ENCODE measurements at places on chromosomes 1 and 21.

DNA sequence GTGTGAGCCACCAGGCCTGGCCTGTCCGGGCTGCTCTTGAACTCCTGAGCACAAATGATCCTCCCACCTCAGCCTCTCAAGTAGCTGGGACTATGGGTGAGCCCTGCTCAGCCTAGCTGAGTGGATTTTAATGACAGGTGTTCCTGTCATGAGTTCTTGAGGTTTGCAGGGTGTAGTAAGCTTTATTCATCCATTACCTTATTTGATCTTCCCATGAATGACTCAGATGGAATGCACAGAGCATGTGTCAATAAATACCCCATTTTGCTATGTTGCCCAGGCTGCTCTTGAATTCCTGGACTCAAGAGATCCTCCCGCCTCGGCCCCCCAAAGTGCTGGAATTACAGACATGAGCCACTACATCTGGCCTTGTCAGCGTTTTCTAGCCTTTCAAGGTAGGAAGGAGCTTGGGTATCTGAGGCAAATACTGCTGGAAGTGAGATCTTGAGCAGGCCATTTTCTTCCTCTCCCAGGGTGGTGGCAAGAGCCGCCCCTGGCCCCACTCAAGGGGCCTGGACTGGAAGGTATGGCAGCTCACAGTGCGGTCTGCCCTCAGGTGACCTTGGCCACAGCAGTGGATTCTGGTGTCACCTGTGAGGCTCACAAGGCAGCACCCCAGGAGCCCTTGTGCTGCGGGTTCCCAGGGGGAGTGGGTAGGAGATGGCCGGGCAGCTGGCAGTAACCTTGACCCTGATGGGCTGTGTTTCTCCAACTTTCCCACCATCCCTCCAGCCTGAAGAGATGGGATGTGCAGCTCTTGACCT is 20.0 kb downstream of the PIK3CD start:
- DNase-seq, result no peak

DNA sequence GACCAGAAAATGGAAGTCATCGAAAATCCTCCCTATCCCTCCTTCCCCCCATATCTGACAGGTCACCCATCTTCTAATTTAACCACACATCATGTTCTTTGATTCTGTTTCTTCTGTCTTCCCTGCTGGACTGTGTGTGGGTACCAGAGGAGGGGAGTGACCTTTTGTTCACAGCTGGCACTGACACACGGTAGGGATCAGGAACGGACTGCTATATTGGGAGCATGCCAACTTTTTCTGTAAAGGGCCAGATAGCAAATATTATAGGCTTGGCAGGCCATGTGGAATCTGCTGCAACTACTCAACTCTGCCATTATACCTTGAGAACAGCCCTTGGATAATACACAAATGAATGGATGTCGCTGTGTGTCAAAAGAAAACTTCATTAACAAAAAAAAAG is 7.5 kb upstream of the TOMM20 start:
- no peak for DNase-seq

DNA sequence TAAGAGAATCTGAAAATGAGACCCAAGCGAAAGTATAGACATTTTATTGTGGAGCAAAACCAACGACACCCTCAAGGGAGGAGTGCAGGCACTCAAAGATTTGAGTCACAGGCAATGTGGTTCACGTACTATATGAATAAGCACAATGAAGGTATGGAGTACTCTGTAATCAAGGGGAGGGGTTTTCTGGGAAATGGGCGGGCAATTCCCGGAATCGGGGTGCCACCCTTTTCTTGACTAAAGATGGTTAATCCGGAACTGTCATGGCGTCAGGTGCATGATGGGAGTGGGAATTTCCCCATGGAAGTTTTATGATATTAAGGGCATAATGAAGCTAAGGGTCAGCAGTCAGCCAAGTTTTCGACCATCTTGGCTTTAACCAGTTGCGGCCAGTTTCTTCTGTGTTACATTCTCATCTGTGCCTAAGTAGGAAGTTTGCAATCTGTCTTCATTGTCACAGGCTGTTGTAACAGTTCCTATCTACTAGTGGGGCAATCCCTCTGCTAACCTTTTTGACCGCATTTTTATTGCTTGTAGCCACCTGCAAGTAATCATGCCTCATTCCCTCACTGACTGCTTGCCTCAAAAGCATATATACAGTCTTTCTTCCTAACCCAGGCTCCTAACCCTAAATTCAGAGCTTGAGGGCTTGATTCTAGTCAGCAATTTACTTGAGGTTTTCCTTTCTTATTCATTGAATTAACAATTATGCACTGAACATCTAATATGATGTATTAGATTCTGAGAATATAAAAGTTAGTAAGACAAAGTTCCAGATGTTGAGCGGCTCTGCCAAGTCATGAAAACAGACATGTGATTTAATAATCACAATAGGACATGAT is 775 bp upstream of the AIM2 start:
- no peak for DNase-seq

DNA sequence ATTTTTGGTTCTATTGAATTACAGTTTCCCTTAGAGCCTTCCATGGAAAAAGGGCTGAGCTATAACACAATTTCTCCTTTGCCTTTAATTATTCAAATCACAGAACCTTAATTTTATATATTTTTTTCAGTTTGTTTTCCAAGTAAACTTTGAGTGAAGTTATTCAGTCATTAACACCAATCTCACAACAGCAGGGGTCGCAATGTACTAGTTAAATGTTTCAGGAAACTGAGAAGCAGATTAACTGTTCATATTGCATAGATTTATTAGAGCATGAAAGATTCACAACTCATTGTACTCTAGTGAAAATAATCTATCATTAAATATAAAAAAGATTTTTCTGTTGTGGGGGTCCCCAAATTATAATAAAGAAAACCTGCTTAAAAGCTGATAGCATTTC is 64.1 kb downstream of the KIFAP3 start:
- no peak for DNase-seq

- no peak for DNase-seq
Measured at GRCh38 chr1:1540090-1540817, at the start of gene TMEM240. TSS of gene TMEM240 (minus strand) at chr1:1540624. CDS start at chr1:1540346, 278 bp downstream.

GRCh38 chr1:10308001-10308400 is 90.9 kb upstream of the PGD start:
- DNase-seq, result no peak

DNA sequence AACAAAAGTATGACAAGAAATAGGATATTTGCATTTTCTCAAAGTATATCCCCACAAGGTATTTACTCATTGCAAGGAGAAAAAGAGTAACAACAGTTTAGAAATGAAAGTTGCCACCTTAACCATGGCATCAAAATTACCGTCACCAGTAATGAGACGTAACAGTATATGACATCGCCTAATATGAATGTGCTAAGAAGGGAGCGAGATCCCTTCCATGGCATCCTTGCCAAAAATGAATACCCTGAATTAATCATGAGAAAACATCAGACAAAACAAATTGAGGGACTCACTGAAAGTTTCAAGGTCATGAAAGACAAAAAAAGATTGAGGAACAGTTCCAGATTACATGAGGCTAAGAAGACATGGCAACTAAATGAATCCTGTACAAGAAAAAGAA is 78.9 kb upstream of the MROH9 start:
- DNase-seq, result no peak

DNA sequence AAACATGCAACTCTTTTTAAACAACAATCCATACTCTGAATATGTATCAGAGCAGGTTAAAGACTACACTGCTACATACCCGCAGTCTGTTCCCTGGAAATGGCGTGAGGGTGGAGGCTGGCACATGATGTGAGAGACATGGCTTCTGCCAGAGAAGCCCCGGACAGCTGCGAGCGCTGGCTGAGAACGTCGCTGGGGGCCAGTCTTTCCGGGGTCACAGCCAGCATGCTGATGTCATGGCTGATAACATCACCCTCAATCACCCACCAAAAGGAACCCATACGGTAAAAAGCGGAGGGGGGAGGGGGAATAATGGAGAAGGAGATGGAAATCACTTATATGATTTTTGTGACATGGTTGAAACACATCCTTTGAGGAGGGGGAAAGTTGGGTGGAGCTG is 29.1 kb downstream of the C1orf198 start:
- DNase-seq, result no peak

GRCh38 chr1:82466891-82467290 is 666.2 kb downstream of the ADGRL2 start:
- no peak for DNase-seq

- DNase-seq, result no peak
Measured at GRCh38 chr1:184283999-184284398, 102.8 kb upstream of the C1orf21 start.

DNA sequence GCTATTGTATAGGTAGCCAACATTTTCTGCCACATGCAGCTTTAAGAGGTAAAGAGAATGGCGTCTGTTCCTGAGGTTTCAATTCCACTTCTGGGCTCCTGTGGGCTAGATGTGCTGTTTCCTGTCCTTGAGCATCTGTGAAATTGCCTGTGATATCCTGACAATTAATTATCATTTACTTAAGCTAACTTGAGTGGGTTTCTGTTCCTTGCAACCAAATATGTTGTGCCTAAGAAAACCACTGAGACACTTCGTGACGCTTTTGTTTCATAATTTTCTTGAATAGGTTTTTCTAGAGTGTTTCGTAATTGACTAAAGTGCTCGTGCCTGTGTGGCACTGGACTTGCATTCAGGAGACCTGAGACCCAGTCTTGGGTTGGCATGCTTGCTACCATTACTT is 127.3 kb upstream of the POU3F1 start:
- no peak for DNase-seq

GRCh38 chr1:200040481-200041138 is 13.1 kb downstream of the NR5A2 start:
- no peak for DNase-seq

DNA sequence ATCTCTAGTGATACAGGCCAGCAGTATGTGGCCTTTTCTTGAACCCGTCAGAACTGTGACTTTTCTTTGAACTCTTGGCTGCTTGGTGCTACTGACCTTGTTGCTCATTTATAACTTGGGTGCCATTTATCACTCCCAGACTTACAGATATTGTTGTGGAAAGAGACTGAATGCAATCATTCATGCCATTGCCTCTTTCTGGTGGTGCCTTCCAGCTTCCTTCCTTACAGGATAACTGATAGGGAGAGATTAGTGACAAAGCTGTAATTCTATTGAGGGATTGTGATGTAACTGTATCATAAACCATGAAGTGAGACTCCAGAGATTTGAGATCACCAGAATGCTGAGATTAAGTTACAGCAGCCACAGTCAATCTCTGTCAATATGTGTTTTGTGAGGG is 256.5 kb downstream of the USP25 start:
- no peak for DNase-seq

- DNase-seq, result peak; percentile 40
Measured at GRCh38 chr1:214296860-214297745, 16.1 kb downstream of the SMYD2 start.

DNA sequence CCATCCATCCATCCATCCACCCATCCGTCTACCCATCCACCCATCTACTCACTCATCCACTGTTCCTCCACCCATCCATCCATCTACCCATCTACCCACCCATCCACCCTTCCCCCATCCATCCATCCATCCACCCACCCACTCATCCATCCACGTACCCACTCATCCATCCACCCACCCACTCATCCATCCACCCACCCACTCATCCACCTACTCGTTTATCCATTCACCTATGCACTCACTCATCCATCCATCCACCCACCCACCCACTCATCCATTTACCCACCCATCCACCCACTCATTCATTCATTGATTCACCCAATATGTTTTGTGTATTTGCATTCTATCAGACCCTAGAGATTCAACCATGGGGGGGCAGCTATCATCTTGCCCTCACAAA is 27.2 kb downstream of the TNFRSF8 start:
- DNase-seq, result no peak

DNA sequence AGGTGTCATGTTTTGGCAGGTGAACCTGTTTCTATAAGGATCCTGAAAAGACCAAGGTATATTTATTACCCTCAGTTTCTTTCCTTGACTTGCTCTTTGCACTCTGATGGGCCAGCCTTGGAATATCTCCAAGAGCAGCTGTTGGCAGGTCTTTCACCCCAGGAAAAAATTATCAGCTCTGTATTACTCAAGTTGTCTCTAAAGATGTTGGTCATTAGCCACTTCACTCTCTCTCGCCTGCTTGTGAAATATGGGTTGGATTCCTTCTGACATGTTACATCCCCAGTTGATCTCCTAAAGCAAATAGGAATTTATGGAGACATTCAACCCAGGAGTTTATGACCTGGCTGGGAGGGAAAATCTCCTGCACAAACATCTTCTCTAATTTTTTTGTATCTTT is 85.9 kb downstream of the KCNJ15 start:
- no peak for DNase-seq

DNA sequence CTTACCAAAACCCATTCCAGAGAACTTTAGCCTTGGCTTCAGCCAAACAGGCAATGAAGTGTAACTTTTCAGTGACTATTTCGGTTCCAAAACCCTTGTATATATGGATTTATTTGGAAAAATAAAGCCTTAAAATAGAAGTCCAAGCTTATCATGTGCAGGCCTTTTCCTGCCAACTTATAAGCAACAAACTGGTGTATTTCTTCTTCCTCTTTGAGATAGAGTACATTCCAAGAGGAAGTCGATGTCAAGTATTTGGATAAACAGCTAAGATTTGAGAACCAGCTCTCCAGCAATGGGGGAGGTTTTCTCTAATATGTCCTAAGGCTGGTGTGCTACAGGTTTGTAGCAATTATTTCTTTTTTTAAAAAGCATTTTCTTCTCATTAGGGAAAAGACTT is 407.8 kb downstream of the DUSP10 start:
- DNase-seq, result no peak

DNA sequence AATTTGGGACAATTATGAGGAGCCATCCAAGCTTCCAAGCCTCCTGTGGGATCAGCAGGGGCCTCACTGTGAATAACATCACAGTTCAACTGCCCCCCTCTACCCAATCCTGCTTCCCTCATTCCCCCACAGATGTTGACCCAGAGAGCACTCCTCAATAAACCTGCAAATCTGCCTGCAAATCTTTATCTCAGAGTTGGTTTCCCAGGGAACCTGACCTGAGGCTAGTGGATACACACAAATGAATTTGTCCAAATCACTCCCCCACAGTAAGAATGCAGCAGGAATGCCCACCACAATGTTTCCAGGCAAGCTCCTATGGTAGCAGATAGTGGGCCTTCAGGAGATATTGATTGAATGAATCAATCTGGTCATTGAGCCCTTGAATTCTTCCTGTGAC is 56.4 kb upstream of the HIVEP3 start:
- no peak for DNase-seq

- DNase-seq, result no peak
Measured at GRCh38 chr1:224730965-224731364, 114.8 kb downstream of the CNIH3 start.

- DNase-seq, result peak; percentile 12
Measured at GRCh38 chr1:232473324-232473723, 156.6 kb downstream of the SIPA1L2 start.

DNA sequence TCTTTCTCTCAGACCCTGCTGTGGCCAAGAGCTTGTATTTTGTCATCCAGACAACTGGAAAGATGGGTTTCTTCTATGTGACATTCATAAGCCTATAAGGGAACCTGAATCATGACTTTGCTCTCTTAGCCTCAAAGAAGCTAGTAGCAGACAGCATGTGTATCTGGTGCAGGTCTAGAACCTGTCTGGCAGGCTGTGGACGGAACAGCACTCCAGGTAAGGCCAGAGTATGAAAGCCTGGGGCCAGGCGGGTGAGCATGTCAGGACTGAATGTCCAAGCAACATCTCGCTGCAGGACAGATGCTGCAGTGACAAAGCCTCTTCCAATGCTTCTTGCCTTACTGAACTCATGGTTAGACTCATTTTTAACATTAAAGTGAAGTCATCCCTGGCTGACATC is 32.8 kb downstream of the AKNAD1 start:
- no peak for DNase-seq
